Lower lobe of right lung (tissue), 2 donors: ENCODE measurements at places on chromosomes 1 and 21. TPM values are rescaled to one million over a fixed set of nuclear protein-coding genes. Genes with fewer than 3 reads are reported as not detected.

The AMPD1 gene
- 0.21 TPM for total RNA-seq

The C8B gene
- total RNA-seq, result 1.2 TPM

The ALX3 gene
- total RNA-seq, result not detected

The LAD1 gene
- total RNA-seq, result 35.3 TPM

The IFI44 gene
- total RNA-seq, result 80.5 TPM

The NUF2 gene
- total RNA-seq, result 0.92 TPM

The ACTL8 gene
- not detected for total RNA-seq

The PDIK1L gene
- 11.8 TPM for total RNA-seq

The CD1E gene
- 2.6 TPM for total RNA-seq

The CLCA1 gene
- not detected for total RNA-seq
